DMS 273 treated with DMSO at 0.1 percent for 48 hours (cell line): ENCODE measurements at places on chromosomes 3 and 15.

DNA sequence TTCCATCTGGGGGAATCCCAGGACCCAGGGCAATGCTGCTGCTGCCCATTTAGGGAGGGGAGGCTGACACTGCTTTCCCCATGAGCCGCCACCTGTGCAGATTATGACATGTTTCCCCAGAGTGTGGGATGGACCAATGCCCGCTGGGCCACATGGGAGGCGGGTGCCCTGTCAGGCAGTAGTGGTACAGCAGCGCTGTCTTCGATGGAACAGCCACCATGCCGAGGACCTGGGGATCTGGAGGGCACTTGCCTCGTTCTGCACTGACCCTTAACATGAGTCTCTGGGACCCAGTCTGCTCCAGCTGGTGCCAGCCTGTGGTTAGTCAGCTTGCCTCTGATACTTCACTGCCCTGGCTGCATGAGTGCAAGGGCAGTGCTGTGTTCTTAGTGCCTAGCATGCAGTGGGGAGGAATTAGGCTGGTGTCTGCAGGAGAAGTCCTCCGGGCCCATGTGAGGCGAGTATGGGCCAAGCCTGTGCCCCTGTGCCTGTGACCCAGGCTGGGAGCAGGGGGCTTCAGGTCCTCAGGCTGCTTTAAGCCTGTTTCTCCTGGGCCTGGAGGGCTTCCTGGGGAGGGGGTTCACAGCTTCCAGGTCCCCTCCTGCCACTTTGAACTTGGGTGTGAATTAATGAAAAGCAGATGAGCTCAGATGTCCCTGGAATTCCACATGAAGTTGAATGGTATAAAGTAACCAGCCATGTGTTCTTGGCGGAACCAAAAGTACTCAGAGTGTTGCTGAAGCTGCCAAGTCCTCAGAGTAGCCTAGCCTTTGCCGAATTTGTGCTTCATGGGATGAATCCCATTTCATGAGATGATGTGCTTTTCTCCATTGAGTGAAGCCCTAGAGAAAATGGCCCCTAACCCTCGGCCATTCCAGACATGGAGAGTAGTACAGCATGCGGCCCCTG, 22.9 kb downstream of the KLF13 start:
- DNase-seq: no peak

- DNase-seq: no peak
Observed at GRCh38 chr15:60369696-60370095, 28.1 kb downstream of the ANXA2 start.

DNA sequence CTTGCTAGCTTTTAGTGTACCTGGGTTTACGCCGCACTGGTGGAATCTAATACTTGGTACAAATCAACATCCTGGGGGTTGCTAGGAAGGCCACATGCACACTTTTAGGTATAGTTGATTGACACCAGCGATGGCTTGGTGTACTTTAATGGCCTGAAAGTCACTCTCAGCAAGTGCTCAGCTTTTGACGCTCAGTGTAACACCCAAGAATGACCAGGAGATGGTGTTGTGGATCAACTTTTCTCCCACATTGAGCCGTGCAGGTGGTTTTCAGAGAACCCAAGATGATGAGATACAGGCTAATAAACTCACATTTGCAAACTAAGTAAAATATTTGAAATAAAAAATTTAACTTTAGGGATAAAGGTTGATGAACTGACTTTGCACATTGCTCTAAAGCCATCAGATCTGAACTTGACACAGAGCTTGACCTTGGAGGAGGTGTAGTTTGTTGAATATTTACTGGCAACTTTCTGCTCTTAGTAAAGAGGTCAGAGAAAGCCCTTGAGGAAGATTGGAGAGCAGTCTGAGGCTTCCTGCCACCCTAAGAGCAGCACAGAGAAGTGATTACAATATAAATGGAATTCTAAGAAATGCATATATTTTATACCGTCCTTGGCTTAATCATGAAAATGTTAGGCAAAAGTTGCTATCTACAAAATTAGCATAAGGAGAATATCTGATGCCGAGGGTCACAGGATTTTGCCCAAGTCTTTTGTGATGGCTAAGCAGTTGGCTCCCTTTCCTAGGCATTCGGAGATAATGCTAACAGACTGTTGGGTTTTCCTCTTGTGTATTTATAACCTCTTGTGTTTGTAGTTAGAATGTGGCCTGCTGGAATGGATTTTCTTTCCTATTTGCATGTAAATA, 143.4 kb upstream of the RASGRP1 start:
- no peak for DNase-seq

GRCh38 chr3:77394046-77394445, 354.1 kb downstream of the ROBO2 start:
- DNase-seq: no peak

GRCh38 chr3:195555110-195555509, 12.0 kb upstream of the PPP1R2 start:
- DNase-seq: no peak

- DNase-seq: no peak
Observed at GRCh38 chr3:9617056-9617455, 32.2 kb upstream of the MTMR14 start.
